ENCODE measurements at places on chromosomes 6 and 20.

- no peak for DNase-seq
Observed at GRCh38 chr6:152543519-152543918, 93.6 kb downstream of the SYNE1 start.

GRCh38 chr6:33249732-33250630, 21.7 kb downstream of the VPS52 start:
- DNase-seq: no peak

- DNase-seq: no peak
Observed at GRCh38 chr20:58990651-58991445, 9.8 kb downstream of the NELFCD start.

DNA sequence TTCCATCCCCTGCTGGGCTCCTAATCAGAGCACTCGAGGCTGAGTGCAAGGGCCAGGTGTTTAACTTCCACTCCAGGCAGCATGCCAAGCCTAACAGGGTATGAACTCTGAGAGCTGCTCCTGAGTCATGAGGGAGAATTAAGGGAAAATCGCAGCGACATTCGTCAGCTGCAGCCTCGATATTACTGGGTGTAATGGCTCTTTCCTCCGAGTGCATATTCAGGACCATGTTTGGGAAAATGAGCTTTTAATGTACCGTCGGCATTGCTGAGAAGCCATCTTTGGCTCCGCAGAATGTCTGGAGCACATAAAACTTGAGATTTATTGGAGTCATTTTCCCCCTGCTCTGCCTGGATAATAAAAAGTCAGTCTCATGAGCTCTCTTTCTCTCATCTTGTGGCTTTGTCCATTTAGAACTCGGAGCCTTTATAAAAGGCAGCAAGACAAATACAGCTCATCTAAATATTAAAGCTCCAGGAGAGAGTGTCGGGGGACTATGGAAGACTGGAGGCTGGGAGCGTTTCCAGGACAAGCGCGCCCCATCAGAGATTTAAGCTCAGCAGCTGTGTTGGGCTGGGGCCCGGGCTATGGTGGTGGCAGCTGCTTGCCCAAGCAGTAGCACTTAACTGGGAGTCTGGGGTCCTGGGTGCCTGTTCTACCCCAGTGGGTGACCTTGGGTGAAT, 103.7 kb downstream of the TOX2 start:
- no peak for DNase-seq

- no peak for DNase-seq
Observed at GRCh38 chr6:26028746-26029569, 58.3 kb upstream of the HFE start.

DNA sequence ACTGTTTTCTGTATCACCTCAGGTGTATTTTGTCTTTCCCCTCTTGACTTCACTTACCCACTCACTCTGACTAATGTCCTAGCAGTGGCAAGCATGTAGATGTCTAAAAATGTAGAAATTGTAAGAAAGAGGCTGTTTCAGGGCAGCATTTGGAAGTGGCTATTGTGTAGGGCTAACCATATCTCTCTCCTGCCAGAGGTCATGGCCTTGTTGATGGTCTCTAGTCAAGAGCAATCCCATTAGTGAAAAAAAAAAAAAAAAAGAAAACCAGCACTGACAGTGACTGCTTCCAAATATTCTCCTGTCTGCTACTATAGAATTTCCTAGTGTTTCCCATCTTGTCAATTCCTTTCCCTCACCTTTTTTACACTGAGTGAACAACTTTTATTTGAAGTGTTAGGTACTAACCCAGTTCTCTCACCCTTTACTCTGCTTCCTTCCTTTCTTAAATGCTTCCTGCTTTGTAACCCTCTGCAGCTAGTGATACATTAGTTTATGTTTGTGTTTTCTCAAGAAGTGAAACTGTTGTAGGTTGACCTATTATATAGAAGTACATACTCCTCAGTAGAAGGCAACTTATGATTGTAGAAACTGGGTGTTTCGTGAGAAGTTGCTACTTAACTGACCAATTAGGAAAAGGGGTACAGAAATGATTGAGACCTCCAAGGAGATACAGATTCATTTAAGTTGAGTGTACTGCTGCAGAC, 174.1 kb upstream of the PTPRK start:
- DNase-seq: no peak

DNA sequence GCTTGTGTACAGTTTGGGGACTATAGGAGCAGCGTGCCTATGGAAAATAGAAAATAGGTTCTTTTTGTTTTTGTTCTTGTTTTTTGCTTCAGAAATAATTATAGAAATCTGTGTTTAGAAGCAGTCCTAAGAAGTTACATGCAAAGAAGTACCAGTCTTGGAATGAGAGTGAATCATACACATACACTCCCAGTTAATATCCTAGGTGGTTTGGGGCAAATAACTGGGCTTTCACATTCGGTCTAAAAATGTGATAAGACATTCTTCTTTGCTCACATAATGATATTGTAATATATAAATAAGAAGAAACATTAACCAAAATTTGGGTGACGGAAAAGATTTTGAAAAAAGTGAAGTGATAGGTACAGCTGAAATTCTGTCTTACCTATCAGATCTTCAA, 61.0 kb downstream of the ENPP1 start:
- DNase-seq: no peak
